ENCODE measurements at places on chromosomes 16 and 17. TPM values are rescaled to one million over a fixed set of nuclear protein-coding genes. Genes with fewer than 3 reads are reported as not detected.

DNA sequence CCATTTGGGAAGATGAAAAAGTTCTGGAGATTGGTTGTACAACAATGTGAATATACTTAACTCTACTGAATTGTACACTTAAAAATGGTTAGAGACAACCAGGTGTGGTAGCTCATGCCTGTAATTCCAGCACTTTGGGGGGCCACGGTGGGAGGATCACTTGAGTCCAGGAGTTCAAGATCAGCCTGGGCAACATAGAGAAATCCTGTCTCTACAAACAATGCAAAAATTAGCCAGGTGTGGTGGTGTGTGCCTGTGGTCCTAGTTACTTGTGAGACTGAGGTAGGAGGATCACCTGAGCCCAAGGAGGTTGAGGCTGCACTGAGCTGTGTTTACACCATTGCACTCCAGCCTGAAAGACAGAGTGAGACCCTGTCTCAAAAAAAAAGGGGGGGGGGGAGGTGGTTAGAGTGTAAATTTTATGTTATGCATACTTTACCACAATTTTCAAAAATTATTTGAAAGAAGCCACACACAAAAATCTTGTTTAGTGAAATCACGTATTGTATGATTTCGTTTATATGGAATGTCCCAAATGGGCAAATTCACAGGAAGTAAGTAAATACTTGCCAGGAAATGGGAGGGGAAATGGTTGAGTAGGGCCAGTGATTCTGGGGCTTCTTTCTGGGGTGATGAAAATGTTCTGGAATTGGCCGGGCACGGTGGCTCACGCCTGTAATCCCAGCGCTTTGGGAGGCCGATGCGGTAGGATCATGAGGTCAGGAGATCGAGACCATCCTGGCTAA, 37.1 kb upstream of the AMZ2 start:
- H3K36me3 ChIP-seq: no peaks in the 10 kb centered on the region
- no peak overlapping the region for H3K27ac ChIP-seq
- peaks cover 10% of the 10 kb centered on the region for H3K4me1 ChIP-seq
- no peak overlapping the region for H3K4me3 ChIP-seq
- H3K27me3 ChIP-seq: no peaks in the 10 kb centered on the region
- DNase-seq: no peak

DNA sequence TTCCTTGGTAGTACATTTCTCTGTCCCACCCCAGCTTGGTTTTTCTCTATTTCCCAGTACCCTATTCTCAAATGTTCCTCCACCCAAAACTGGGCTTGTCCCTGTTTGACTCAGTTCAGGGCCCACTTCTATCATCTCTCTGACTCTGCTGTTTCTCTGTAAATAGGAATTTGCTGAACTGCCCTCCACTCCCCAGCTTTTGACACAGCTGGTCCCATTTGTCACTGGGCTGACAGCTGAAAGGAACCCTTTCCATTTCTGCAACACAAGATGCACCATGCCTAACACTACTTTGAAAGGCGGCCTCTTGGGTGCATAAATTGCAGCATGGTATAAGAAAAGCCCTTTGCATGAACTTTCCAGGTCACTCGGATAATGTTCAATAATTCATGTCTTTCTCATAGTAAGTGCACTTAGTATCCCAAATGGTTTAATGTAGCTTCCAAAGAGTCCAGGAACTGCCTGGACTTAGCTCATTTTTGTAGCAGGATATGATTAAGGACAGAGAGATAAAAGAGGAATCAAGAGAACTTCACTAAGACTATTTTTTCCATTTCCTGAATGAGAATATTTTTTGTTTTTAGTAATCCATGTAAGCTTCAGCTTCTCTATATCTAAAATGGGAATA, 256.7 kb downstream of the CDH11 start:
- H3K27me3 ChIP-seq: no peaks in the 10 kb centered on the region
- no peak for DNase-seq

GRCh38 chr17:74198694-74199093, 4.8 kb upstream of the RPL38 start:
- H3K36me3 ChIP-seq: no peaks in the 10 kb centered on the region
- peaks cover 5% of the 10 kb centered on the region for H3K27me3 ChIP-seq
- DNase-seq: no peak
- H3K4me3 ChIP-seq: no peak overlapping the region

- no peak overlapping the region for H3K4me3 ChIP-seq
- H3K27me3 ChIP-seq: no peaks in the 10 kb centered on the region
- peak overlapping the region; percentile 67 for H3K27ac ChIP-seq
- H3K4me1 ChIP-seq: peaks cover 61% of the 10 kb centered on the region
- no peaks in the 10 kb centered on the region for H3K36me3 ChIP-seq
- DNase-seq: no peak
Observed at GRCh38 chr17:77472468-77473310, 331.9 kb downstream of the SEC14L1 start.

GRCh38 chr17:7260651-7261378, 1.5 kb downstream of the CLDN7 start:
- peaks cover 39% of the 10 kb centered on the region for H3K4me1 ChIP-seq
- H3K36me3 ChIP-seq: no peaks in the 10 kb centered on the region
- peak; percentile 88 for DNase-seq
- peak overlapping the region; percentile 39 for H3K4me3 ChIP-seq

GRCh38 chr17:30021708-30022317, 80.4 kb downstream of the EFCAB5 start:
- H3K4me1 ChIP-seq: no peaks in the 10 kb centered on the region
- H3K27ac ChIP-seq: no peak overlapping the region
- peak; percentile 36 for DNase-seq
- no peak overlapping the region for H3K4me3 ChIP-seq
- no peaks in the 10 kb centered on the region for H3K36me3 ChIP-seq
- H3K27me3 ChIP-seq: no peaks in the 10 kb centered on the region

GRCh38 chr17:63139356-63139755, 173.3 kb downstream of the TANC2 start:
- no peak for DNase-seq
- no peak overlapping the region for H3K27ac ChIP-seq
- no peaks in the 10 kb centered on the region for H3K36me3 ChIP-seq
- no peaks in the 10 kb centered on the region for H3K27me3 ChIP-seq
- H3K4me1 ChIP-seq: no peaks in the 10 kb centered on the region

GRCh38 chr17:57678393-57678792, 66.7 kb downstream of the CCDC182 start:
- no peak overlapping the region for H3K4me3 ChIP-seq
- no peaks in the 10 kb centered on the region for H3K4me1 ChIP-seq
- H3K27ac ChIP-seq: no peak overlapping the region
- DNase-seq: no peak

GRCh38 chr16:89357055-89357816, 133.1 kb downstream of the ANKRD11 start:
- no peaks in the 10 kb centered on the region for H3K27me3 ChIP-seq
- H3K36me3 ChIP-seq: no peaks in the 10 kb centered on the region
- peaks cover 84% of the 10 kb centered on the region for H3K4me1 ChIP-seq
- H3K4me3 ChIP-seq: no peak overlapping the region
- peak; percentile 61 for DNase-seq
- peak overlapping the region; percentile 10 for H3K27ac ChIP-seq

DNA sequence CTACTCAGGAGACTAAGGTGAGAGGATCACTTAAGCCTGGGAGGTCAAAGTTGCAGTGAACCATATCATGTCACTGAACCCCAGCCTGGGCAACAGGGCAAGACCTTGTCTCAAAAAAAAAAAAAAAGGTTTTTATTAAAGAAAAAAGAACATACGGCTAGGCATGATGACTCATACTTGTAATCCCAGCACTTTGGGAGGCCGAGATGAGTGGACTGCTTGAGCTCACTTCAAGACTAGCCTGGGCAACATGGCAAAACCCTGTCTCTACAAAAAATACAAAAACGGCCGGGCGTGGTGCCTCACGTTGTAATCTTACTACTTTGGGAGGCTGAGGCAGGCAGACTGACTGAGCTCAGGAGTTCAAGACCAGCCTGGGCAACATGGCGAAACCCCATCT, 38.4 kb downstream of the RANBP10 start:
- H3K4me1 ChIP-seq: peaks cover 4% of the 10 kb centered on the region
- no peaks in the 10 kb centered on the region for H3K36me3 ChIP-seq
- DNase-seq: no peak
- no peaks in the 10 kb centered on the region for H3K27me3 ChIP-seq

GRCh38 chr17:10618202-10618635, 38.9 kb downstream of the MYH3 start:
- no peak overlapping the region for H3K27ac ChIP-seq
- peaks cover 3% of the 10 kb centered on the region for H3K4me1 ChIP-seq
- DNase-seq: peak; percentile 60

GRCh38 chr16:31148281-31148728, 1.6 kb downstream of the PRSS36 start:
- H3K27me3 ChIP-seq: no peaks in the 10 kb centered on the region
- no peak overlapping the region for H3K27ac ChIP-seq
- no peak overlapping the region for H3K4me3 ChIP-seq
- H3K4me1 ChIP-seq: peaks cover 11% of the 10 kb centered on the region

GRCh38 chr17:39979893-39980350, 685 bp upstream of the PSMD3 start:
- H3K36me3 ChIP-seq: peaks cover 5% of the 10 kb centered on the region
- DNase-seq: peak; percentile 26
- peak overlapping the region; percentile 74 for H3K27ac ChIP-seq
- no peaks in the 10 kb centered on the region for H3K27me3 ChIP-seq
- peaks cover 17% of the 10 kb centered on the region for H3K4me1 ChIP-seq

GRCh38 chr17:81222620-81222905, 202 bp downstream of the CEP131 start:
- peaks cover 23% of the 10 kb centered on the region for H3K4me1 ChIP-seq
- no peak overlapping the region for H3K27ac ChIP-seq
- no peaks in the 10 kb centered on the region for H3K27me3 ChIP-seq
- peak overlapping the region; percentile 58 for H3K4me3 ChIP-seq
- no peaks in the 10 kb centered on the region for H3K36me3 ChIP-seq

GRCh38 chr17:66233023-66233753, 4.0 kb upstream of the APOH start:
- H3K36me3 ChIP-seq: no peaks in the 10 kb centered on the region
- peaks cover 36% of the 10 kb centered on the region for H3K4me1 ChIP-seq
- no peaks in the 10 kb centered on the region for H3K27me3 ChIP-seq
- H3K27ac ChIP-seq: no peak overlapping the region

DNA sequence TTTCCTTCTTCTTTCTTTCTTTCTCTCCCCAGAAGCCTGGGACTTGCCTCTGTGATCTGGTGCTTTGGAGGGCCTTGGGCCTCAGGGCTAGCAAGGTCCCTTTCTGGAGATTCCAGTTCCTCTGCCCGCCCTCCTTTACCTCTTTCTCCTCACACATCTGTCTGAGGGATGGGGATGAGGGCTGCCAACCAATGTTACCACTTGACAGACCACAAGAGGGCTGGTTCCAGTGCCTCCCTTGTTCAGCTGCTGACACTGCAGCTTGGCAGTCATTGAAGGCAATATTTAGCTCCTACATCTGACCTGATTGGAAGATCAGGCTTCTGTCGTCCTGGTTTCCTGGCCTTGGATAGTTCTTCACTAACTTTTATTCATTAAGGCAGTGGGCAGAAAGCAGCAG, 3.6 kb upstream of the ZNF652 start:
- H3K27ac ChIP-seq: no peak overlapping the region
- peaks cover 2% of the 10 kb centered on the region for H3K4me1 ChIP-seq
- H3K36me3 ChIP-seq: no peaks in the 10 kb centered on the region
- no peaks in the 10 kb centered on the region for H3K27me3 ChIP-seq

DNA sequence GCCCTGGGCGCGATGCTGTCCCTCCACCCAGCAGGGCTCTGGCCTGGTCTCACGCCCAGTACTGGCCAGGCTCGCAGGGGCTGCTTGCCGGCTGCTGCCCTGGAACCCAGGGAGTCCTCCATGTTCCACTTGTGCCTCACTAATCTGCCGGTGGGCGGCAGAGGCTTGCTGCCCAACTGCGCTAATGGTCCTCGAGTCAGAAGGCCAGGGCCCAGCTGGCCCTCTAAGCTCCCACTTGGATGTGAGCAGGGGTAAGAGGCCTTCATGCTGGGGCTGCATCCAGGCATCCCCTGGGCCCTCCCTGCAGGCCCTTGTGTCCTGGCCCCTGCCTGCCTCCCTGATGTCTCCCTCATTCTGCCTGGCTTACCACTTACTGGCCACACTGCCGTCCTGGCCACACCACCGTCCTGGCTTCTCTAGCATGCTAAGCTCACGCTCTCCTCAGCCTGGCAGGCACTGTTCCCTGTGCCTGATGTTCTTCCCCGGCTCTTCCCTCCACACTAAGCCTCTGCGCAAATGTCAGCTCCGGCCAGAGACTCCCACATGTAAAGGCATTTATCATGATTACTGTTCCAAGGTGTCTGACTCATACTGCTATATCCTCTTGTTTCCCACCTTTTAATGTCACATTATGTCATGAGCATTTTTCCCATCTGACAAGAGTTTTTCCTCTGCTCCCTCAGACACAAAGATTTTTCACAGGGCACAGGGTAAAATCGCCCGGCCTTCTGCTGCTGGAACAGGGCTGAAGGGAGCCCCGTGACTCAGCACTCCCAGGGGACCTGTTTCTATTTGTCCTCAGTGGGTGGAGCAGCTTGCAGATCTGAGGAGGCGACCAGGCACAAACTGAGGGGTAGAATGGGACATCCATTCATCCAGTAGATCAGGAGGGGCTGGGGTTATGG, 15.9 kb downstream of the B9D1 start:
- no peaks in the 10 kb centered on the region for H3K4me1 ChIP-seq
- H3K36me3 ChIP-seq: no peaks in the 10 kb centered on the region
- no peaks in the 10 kb centered on the region for H3K27me3 ChIP-seq
- peak; percentile 48 for DNase-seq
- H3K27ac ChIP-seq: peak overlapping the region; percentile 34

GRCh38 chr16:68126395-68126794, 41.2 kb downstream of the NFATC3 start:
- H3K27me3 ChIP-seq: no peaks in the 10 kb centered on the region
- H3K4me1 ChIP-seq: no peaks in the 10 kb centered on the region

GRCh38 chr17:78924481-78925151, 571 bp downstream of the TIMP2 start:
- peak overlapping the region; percentile 59 for H3K4me3 ChIP-seq
- peak; percentile 34 for DNase-seq
- peaks cover 49% of the 10 kb centered on the region for H3K4me1 ChIP-seq
- H3K36me3 ChIP-seq: no peaks in the 10 kb centered on the region

DNA sequence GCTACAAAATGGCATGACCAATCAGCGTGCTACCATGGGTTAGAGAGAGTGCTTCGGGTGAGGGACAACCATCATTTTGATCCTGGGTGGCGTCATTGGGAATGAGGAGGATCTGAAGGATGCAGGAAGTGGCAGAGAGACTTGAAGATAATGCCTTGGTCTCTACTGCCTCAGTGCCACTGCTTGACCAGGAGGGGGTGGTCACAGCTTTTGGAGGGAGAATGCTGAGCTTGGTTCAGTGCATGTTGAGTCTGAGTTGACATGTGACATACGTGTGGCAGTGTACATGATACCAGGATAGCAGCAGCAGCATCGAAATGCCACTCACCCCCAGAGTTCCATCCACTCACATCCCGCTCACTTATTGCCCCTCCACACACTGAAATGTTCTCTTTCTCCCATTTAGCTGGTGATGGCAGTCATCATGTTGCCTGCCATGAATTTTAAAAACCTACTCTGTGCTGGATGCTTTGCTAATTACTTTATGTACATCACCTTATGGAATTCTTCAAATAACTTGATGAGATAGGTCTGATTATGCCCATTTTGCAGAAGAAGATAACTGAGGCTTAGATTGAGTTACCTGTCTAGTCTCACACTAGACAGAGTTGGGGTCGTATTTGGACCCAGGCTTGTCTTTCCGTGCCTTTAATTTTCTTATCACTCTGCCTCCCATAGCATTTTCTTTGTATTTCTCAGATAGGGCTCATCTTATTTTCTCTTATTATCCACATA, 36.7 kb downstream of the ARSG start:
- no peak overlapping the region for H3K4me3 ChIP-seq
- DNase-seq: no peak
- no peaks in the 10 kb centered on the region for H3K27me3 ChIP-seq
- no peaks in the 10 kb centered on the region for H3K36me3 ChIP-seq

SOX9 gene
- 47.5 TPM for total RNA-seq

ALOXE3 gene
- total RNA-seq: not detected

TMEM98 gene
- total RNA-seq: 99.2 TPM

CCL17 gene
- total RNA-seq: not detected

TTLL6 gene
- not detected for total RNA-seq

OR1F1 gene
- total RNA-seq: not detected

SLC46A1 gene
- total RNA-seq: 8.6 TPM

GPRC5C gene
- 71.2 TPM for total RNA-seq

EVI2B gene
- 4.9 TPM for total RNA-seq
